ENCODE measurements at places on chromosomes 2 and 18. TPM values are rescaled to one million over a fixed set of nuclear protein-coding genes. Genes with fewer than 3 reads are reported as not detected.

The TLX2 gene
- not detected for total RNA-seq

The SP3 gene
- total RNA-seq: 87.2 TPM

The ITPRIPL1 gene
- 12.0 TPM for total RNA-seq

The CFAP65 gene
- total RNA-seq: under 0.01 TPM

The STARD6 gene
- not detected for total RNA-seq

The DSG1 gene
- not detected for total RNA-seq

The BMP10 gene
- not detected for total RNA-seq

The C1QL2 gene
- not detected for total RNA-seq

The UBXN4 gene
- 37.0 TPM for total RNA-seq

The SCG2 gene
- 7.1 TPM for total RNA-seq

The GPR75 gene
- total RNA-seq: 2.9 TPM

The SULT1C2 gene
- total RNA-seq: 2.6 TPM

The SLC9A4 gene
- total RNA-seq: not detected

The VWA3B gene
- total RNA-seq: not detected

The TNP1 gene
- not detected for total RNA-seq

The OSR1 gene
- not detected for total RNA-seq

The ASB3 gene
- total RNA-seq: 18.9 TPM

The COL4A3 gene
- total RNA-seq: not detected

The ANTXR1 gene
- 166 TPM for total RNA-seq

The TFPI gene
- 24.0 TPM for total RNA-seq

The NFE2L2 gene
- 64.9 TPM for total RNA-seq

The ONECUT2 gene
- under 0.01 TPM for total RNA-seq

The NOL4 gene
- total RNA-seq: not detected

The CDKL4 gene
- total RNA-seq: 3.6 TPM

The SERPINB10 gene
- total RNA-seq: not detected

Data from melanocyte of skin (primary cell).